GM23338 (cell line): ENCODE measurements at places on chromosomes 12 and 14. TPM values are rescaled to one million over a fixed set of nuclear protein-coding genes. Genes with fewer than 3 reads are reported as not detected.

Gene RERGL
- not detected in 2 replicates for polyA plus RNA-seq

Gene BTBD6
- polyA plus RNA-seq: 2.2 and 3.2 TPM in 2 replicates

- H3K4me3 ChIP-seq: no peak overlapping the region
- H3K27ac ChIP-seq: no peak overlapping the region
- no peaks in the 10 kb centered on the region for H3K27me3 ChIP-seq
Observed at GRCh38 chr14:44663136-44663535, 156.1 kb upstream of the FSCB start.

- H3K4me3 ChIP-seq: no peak overlapping the region
- H3K27me3 ChIP-seq: no peaks in the 10 kb centered on the region
- no peak for DNase-seq
- H3K36me3 ChIP-seq: no peaks in the 10 kb centered on the region
Observed at GRCh38 chr12:119182701-119183493, 4.2 kb downstream of the HSPB8 start.

- DNase-seq: no peak
- no peaks in the 10 kb centered on the region for H3K4me1 ChIP-seq
- H3K36me3 ChIP-seq: no peaks in the 10 kb centered on the region
- no peaks in the 10 kb centered on the region for H3K27me3 ChIP-seq
- no peak overlapping the region for H3K27ac ChIP-seq
Observed at GRCh38 chr12:113973109-113973904, 7.2 kb upstream of the RBM19 start.

DNA sequence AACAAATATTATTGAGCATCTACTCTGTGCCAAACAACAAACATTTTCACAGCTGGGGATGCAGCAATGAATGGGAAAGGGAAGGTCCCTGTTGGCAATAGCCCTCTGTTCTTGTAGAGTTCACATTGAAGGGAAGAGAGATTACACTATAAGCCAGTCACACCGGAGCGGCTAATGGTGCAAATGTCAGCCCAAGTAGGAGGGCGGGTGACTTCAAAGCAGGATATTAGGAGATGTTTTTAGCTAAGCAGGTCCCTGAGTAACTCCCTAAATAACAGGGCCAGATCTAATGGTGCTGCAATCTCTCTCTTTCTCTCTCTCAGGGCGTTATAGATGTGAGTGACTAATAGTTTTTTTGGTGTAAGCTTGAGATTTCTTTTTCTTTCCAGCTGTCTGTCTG lies 30.7 kb downstream of the FLVCR2 start:
- H3K4me1 ChIP-seq: no peaks in the 10 kb centered on the region
- DNase-seq: no peak
- no peak overlapping the region for H3K4me3 ChIP-seq
- H3K27me3 ChIP-seq: no peaks in the 10 kb centered on the region
- H3K36me3 ChIP-seq: no peaks in the 10 kb centered on the region
- H3K27ac ChIP-seq: no peak overlapping the region

DNA sequence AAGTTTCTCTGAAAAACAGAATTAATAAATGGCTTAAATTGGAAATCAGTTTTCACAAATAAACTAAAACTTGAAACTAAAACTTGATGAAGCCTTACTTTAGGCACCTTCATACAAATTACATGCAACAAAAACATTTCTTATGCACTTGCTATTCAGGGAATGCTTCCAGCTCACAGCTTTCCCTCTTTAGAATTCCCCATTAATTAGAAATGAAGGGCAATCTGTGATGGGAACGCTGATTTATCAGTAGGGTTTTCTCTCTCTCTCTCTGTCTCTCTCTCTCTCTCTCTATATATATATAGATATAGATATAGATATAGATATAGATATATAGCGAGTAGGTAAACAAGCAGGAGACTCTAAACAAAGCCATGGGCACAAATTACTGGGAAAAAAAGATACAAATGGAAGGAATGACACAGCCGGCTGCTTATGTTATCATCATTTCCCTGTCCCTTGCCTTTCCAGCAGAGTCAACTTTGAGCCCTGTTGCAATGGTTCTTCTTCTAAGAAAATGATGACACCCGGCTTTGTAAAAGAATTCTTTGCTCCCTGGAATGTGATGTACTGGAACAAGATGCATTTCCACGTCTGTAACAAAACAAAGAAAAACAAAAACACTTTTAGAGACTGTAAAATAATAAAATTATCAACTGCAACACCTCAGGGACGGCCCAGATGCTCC lies 1121.6 kb upstream of the TMEM132C start:
- H3K27ac ChIP-seq: no peak overlapping the region
- 0 out of 2 replicates have a peak, but pooled peaks cover 3% of the 10 kb centered on the region for H3K4me1 ChIP-seq
- H3K27me3 ChIP-seq: no peaks in the 10 kb centered on the region
- DNase-seq: no peak
- H3K36me3 ChIP-seq: no peaks in the 10 kb centered on the region; the same call in 1 of the 2 replicates
